ENCODE measurements at places on chromosomes 2 and 18.

DNA sequence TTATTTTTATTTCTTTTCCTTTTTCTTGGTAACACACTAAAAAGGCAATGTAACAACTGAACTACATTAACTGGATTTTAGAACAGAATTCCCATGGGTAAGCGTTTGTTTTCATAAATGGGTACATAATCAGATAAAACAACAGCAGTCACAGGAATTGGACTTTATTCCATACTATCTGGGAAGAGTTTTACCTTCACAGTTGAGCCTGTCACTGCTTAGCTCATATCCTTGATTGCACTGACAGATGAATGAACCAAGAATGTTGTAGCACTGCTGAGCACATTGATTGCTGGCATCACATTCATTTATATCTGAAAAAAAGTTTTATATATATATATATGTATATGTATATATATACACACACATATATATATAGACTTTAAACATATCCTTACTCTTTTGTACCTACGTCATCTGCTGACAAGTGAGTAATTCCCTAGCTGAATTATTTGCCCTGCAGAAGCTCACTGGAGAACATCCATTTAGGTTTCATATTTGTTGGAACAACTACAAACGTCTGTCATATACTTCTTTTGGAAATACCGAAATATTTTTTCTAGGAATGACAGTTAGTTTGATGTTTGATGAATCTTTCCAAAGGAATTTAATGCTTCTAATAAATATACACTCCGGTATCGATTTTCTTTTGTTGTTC, 47.0 kb downstream of the EFEMP1 start:
- no peak for DNase-seq

- DNase-seq: no peak
Measured at GRCh38 chr2:99708231-99708630, 218.4 kb upstream of the REV1 start.

GRCh38 chr18:8706791-8707555, 1.6 kb downstream of the MTCL1 start:
- no peak for DNase-seq

- DNase-seq: no peak
Measured at GRCh38 chr2:39925312-39925711, 146.3 kb upstream of the THUMPD2 start.

DNA sequence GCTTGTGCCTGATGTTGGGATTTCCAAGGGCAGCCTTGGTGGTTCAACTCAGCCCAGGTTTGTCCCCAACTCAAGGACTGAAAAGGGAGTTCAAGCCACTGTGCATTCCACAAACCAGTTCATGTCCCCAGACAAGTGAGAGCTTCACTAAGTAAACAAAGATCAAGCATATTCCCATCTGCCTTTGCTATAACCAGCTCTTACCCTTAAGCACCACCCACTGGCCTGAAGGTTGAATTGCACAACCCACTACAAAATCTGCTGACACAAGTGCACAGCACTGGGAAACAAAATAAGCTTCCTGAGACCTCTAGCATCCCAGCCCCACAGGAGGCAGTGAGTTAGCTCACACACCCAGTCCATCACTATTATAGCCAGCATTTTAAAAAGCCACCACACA, 516.7 kb downstream of the NR4A2 start:
- DNase-seq: no peak

DNA sequence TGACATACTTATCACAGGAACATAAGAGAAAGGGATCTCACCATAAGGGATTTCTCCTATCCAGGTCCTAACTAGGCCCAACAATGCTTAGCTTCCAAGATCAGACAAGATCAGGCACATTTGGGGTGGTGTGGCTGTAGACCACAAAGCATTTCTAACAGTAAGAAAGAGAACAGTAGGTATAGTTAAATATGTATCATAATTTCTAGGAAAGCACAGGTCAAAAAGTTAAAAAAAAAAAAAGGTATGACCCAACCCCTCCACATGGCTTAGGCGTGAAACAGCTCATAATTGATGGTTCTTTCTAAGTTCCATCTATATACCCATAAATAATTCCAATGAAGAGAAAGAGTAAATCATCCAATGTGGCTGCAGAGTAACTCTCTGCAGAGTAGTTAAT, 6.9 kb downstream of the PRKD3 start:
- no peak for DNase-seq

- DNase-seq: no peak
Measured at GRCh38 chr18:65995206-65995605, 244.4 kb downstream of the CDH7 start.

DNA sequence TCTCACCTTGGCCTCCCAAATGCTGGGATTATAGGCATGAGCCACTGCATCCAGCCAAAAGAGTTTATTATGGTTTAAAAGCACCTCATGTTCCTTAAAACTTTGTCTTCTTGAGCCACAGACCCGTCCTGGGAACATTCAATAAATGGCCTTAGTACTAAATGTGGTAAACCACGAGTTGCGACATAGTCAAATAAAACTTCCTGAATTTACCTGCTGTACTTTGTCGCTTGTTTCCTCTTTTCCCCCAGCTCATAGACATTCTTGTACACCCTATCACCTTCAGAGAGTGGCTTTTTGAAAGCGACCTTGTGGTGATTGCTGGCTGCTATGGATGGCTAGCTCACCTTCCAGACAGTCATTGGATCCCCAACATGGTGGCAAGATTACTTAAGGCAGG, 310.4 kb downstream of the LRRTM1 start:
- DNase-seq: no peak

GRCh38 chr2:526918-527317, 150.3 kb downstream of the TMEM18 start:
- DNase-seq: no peak

- DNase-seq: no peak
Measured at GRCh38 chr2:102664471-102664909, 45.1 kb downstream of the SLC9A2 start.

DNA sequence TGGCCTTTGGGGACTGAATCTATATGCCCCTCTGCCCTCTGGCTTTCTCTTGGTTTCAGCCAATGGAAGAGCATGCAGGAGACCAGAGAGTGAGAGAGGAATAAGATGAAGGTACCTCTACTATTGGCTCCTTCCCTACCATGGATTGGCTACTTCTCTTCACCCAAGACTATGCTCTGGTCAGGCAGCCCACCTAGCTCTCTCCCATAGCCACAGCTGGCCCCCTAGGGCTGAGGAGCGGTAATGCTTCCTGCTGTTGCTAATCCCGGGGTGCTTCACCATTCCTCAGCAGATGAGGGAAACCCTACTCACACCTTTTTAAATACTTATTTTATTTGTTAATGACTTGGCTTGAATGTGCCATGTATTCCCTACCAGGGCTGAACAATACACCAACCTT, 142.4 kb downstream of the MREG start:
- DNase-seq: no peak

DNA sequence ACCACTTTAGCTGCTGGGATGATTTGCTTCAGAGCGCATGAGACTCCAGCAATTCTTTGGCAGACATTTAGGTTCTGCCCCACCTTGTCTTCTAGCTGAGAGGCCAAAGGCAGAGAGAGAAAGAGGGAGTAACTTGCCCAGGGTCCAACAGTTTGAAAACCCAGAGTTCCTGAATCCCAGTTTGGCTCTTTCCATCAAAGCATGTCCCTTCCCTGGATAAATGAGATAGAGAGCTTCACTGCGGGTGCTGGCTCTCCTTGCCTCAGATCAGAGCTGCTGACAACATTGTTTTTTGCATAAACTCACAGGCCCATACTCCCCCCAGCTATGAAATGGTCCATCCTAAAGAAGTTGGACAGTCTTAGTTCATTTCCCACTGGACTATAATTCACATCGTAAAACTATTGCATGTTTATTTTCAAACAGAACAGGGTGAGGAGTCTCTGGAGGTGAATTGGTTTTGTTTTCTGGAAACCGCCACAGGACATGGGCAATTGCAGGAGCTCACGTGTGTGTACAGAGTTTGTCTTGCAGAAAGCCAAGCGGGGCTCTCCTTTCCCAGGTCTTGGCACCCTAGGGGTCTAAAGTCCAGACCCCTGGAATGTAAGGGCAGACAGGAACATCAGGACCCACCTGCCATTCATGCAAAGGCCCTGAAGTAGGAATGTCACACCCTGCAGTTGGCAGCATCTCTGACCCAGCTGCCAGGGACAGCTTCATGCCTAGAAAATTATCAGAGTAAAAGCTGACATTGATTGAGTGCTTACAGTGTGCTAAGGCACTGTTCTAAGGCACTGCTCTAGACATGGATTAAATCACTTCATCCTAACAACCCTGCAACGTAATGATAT, 25.0 kb upstream of the SLC14A2 start:
- no peak for DNase-seq

- no peak for DNase-seq
Measured at GRCh38 chr18:71986351-71987050, 557.6 kb downstream of the CBLN2 start.
